GM12864 (cell line): ENCODE measurements at places on chromosomes 11 and 22.

DNA sequence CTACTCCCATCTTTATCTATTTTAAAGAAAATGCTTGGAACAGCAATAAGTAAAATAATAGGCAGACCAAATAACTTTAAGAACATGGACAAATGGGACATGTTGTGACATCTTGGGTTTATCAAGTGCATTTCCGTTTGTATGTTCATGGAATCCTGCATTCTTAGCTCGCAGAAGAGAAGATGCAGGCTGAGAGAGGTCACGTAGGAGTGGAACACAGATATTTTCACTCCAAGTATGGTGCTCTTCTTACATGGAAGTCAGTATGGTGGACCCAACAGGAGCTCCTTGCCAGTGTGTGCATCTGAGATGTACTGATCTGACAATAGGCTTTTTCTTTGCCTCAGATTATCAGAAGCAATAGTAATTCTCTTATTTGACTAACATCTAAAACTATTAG, 1.7 kb downstream of the E2F8 start:
- no peak for DNase-seq

DNA sequence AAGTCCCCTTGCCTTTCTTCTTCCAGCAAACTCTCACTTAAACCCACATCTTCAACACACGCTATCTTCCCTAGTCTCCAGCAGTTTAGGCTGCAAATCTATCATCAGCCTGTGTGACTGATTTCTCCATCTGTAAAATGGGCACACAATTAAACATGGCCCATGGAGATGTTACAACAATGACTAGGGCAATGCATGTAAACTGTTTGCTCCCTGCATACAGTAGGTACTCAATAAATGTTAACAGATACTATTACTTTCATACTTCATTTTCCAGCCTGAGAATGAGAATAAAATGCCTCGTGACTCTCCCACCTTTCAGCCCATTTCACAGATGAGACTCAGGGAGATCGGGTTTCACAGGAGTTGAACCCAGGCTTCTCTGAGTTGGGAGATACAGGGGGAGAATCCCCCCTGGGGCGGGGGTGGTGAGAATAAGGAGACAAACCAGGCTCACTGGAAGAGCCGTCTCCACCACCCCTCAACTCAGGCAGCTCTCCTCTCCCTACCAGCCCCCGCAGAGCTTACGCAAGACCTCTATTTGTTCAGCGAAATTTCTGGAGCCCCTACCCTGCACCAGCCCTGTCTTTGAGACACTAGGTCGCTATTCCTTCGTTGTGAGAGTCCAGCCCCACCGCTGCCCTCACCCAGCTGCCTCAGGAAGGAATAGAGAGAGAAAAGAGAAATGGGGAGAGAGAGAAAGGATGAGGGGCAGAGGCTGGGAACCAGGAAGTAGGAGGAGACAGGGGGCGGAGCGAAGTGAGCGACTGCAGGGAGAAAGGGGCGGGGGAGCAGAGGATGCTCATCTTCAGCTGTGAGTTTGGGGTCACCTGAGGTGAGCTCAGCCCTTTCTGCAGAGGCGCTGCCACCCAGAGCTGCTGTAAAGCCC, 42.1 kb upstream of the KLHL35 start:
- no peak for DNase-seq

GRCh38 chr22:47808886-47809620, 1046.6 kb downstream of the TBC1D22A start:
- no peak for DNase-seq

DNA sequence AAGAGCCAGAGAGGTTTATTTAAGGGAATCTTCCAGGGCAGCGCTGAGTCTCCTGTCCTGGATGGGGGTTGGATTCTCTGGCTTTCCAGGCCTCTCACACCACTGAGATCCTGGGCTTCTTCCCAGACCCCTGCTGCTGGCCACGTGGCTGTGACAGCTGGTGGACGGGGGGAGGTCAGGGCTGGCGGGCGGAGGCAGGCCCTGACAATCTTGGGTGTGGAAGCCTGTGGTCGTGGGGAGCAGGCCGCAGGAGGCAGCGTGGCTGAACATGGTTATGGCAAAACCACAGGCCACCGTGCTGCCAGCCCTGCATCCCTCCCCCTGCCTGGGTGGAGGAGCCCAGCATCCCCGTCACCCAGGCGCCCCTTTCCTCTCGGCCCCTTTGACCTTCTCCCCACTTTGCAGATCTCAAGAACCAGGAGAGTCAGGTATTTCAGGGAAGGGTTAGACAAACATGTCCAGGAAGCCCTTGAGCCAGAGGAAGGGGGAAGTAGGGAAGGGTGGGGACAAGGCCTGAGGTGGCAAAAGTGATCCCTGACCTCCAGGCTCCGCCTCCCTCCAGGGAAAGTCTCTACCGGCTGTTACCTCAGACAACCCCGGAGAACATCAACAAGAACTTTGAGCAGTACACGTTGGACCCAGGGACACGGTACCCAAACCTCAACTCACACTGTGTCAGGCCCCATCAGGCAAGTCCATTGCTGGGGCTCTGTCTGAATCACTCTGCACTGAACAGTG, 111.8 kb downstream of the MICAL2 start:
- DNase-seq: no peak

- DNase-seq: peak; percentile 67
Observed at GRCh38 chr11:86182976-86183584, 61.5 kb upstream of the EED start.

- DNase-seq: no peak
Observed at GRCh38 chr11:61904539-61905048, 12.8 kb downstream of the RAB3IL1 start.

DNA sequence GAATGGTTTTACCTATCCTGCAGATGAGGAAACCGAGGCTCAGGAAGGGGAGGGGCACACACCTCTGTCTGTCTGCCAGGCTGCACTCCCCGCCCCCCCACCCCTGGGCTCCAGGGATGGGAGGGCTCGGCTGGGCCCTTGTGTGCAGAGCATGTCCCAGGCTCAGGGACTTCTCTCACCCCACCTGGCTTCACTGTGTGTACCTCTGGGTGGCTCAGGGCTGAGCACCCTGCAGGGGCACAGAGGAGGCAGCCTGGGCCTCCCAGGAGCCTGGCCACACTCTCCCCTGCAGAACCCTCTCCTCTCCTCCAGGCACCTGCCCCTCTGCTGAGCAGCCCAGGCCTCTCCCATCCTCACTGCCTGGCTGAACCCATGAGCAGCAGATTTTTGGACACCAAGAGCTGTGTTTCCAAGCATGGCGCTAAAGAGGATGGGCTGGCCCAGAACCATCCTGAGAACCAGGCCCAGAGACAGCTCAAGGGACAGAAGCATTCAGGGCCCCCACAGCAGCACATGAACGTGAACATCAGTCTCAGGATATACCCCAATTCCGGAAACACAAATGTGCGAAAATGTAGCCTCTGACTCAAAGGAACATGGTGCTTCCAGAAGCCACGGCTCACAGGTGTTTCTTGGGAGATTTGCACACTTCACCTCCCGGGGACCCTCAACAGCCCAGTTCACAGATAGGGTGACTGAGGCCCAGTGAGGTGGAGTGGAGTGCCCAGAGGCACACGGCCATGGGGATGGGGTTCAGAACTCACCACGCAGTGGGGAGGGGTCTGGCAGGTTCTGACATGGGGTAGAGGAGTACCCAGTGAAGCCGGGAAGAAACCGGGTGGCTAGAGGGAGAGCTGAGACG, 10.5 kb downstream of the EMID1 start:
- DNase-seq: no peak

DNA sequence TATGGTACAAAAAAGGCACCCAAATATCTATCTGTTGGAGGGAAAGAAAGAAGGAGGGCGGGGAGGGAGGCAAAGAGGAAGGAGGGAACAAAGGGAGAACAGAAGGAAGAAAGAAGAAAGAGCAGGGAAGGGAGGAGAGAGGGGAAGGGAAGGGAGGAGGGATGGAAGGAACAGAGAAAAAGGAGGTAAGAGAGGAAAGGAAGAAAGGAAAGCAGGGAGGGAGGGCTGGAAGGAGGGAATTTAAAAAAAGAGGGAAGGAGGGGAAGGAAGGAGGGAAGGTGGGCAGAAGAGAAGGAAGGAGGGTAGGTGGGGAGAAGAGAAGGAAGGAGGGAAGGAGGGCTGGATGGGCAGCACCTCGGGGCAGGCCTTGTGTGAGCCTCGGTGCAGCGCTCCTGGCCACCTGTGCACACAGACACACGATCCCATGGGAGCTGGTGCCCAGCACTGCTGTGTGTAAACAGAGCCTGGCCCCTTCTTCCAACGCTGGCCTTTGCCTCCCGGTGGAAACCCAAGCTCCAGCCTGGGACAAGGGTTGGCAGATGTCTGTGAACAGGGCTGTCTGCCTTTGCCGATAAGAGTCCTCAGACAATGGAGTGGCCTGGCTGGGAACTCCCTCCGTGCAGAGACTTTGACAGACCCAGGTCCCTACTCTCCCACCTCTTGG, 23.2 kb downstream of the SMIM38 start:
- DNase-seq: no peak

DNA sequence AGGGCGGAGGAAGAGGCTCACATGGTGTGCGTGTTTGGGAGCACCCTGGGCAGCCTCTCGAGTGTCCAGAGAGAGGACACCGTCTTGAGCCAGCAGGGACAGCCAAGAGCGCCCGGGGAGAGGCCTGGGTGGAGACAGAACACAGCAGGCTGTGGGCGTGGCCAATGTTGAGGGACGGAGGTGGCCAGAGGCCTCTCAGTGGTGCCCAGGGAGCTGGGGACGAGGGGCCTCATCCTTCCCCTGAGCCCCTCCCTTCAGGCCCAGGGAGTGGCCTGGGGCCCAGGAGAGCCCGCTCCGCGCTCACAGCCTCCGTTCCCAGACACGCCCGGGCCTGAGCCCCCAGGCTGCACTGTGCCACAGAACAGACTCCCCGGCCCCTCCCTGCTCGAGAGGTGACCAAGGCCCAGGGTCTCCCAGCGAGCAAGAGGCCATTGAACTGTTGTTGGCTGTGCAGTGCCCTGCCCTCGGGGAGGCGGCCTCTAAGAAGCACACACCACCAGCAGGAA, 48.4 kb downstream of the CDKN1C start:
- no peak for DNase-seq
